ENCODE measurements at places on chromosomes 12 and 14. TPM values are rescaled to one million over a fixed set of nuclear protein-coding genes. Genes with fewer than 3 reads are reported as not detected.

DNA sequence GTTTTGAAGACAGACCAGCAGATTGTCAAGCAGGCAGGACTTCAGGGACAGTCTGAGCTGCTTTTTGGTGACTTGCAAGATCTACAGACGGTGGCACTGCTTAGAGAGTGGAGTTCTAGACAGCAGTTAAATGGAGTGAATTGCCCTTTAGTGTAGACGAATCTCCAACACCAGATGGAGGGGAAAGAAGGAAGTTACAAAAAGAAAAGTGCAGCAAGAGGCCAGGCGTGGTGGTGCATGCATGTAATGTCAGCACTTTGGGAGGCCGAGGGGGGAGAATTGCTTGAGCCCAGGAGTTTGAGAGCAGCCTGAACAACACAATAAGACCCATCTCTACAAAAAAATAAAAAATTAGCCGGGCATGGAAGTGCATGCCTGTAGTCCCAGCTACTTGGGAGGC is 8.4 kb upstream of the HHIPL1 start:
- no peak overlapping the region for H3K27ac ChIP-seq
- no peaks in the 10 kb centered on the region for H3K4me1 ChIP-seq
- no peak overlapping the region for H3K4me3 ChIP-seq
- H3K27me3 ChIP-seq: no peaks in the 10 kb centered on the region
- H3K36me3 ChIP-seq: no peaks in the 10 kb centered on the region

GRCh38 chr12:19234171-19234704 is 104.7 kb downstream of the PLEKHA5 start:
- no peak for DNase-seq
- no peaks in the 10 kb centered on the region for H3K36me3 ChIP-seq
- H3K27me3 ChIP-seq: no peaks in the 10 kb centered on the region

GRCh38 chr12:27619308-27619707 is 76.9 kb upstream of the REP15 start:
- no peaks in the 10 kb centered on the region for H3K27me3 ChIP-seq
- H3K27ac ChIP-seq: peak overlapping the region; percentile 88
- no peak overlapping the region for H3K4me3 ChIP-seq
- peak; percentile 32 for DNase-seq
- peaks cover 87% of the 10 kb centered on the region for H3K4me1 ChIP-seq

DNA sequence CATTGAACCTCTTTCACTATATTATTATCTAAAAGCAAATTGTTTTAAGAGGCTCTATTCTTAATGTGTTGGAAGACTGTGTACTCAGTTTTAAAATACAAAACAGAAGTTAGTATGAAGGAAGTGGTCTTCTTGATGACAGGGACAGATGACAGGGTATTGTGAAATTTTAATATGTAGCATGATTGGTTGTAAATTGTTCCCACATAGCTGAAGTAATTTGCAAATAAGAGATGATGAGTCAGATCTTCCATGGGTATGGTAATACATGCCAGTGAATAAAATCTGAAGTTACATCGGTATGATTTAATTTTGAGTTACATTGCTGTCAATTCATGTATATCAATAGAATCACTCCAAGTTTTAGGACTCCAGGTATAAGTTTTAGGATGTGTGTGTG is 454.8 kb downstream of the AEBP2 start:
- peaks cover 13% of the 10 kb centered on the region for H3K4me1 ChIP-seq
- H3K4me3 ChIP-seq: no peak overlapping the region
- no peak for DNase-seq
- H3K27me3 ChIP-seq: no peaks in the 10 kb centered on the region

DNA sequence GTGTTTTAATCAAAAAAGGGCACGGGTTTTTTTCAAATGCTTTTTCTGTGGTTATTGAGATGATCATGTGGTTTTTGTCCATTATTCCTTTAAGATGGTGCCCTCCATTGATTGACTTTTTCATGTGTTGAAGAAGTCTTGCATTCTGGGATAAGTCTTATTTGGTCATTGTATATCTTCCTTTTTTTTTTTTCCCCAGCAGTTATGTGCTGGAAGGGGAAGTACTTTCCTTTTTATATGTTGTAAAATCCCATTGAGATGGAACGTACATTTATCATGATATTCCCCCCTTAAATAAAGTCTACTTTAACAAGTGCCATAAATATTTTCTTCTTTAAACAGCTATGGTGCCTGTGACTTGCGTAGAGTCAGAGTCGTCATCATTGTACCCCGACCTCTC is 24.8 kb upstream of the MUCL1 start:
- H3K27ac ChIP-seq: no peak overlapping the region
- DNase-seq: no peak
- no peaks in the 10 kb centered on the region for H3K4me1 ChIP-seq
- no peak overlapping the region for H3K4me3 ChIP-seq
- H3K27me3 ChIP-seq: no peaks in the 10 kb centered on the region

SERPINA10 gene
- not detected for total RNA-seq
